ENCODE measurements at places on chromosomes 11 and 22.

GRCh38 chr11:28231475-28231874, 123.3 kb downstream of the METTL15 start:
- no peak for DNase-seq

- DNase-seq, result no peak
Measured at GRCh38 chr22:17647991-17648390, 9.4 kb downstream of the BCL2L13 start.

DNA sequence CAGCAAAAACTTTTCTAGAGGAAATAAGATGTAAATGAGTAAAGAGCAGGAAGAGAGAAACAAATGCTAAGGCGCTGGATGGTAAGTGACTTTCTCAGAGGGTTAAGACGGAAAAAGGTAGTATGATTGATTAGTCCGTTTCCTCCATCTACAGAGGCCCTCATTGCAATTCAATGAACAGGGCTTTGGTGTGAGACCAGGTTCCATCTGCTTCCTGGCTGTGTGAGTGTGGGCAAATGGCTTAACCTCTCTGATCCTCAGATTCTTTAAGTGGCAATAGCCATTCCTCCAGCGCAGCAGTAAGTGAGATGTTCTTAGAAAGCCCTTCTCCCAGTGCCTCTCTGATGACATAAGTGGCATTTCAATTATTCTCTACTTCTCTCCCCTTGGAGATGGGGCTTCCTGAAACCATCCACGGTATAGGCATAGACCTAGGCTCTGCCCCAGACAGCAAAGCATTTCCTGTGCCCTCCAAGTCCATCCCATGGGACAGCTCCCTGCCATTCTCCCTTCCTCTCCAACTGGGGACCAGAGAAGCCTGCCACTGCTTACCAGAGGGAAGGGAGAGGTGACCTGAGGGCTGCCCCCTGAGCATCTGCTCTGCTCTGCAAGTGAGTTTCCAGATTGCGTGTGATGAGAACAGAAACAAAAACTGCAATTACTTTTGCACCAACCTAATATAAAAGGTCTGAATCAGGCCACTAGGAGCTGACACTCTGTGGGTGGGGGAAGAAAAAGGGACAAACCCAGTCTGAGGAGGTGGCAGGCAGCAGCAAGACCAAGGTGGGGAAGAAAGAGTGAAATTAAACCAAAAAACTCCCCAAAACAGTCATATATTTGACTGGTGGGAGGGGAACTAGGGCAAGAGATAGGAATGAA, 12.7 kb upstream of the CD44 start:
- DNase-seq, result no peak

DNA sequence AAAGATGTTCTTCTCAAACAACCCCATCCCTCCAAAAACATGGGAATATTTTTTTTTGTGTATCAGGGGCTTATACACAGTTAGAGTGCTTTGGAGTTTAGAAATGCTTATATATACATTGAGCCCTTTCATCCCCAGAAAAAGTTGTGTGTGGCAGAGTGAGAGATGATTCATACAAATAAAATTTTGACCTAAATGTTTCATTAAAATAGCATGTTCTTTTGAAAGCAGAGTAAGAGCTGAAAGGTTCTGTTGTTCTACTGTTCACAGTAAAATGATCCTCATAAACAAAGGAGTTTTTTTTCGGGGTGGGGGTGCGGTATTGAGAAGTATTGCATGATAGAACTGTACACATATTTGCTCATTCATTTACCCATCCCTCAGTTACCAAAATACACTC, 512.4 kb downstream of the DLG2 start:
- DNase-seq, result no peak

GRCh38 chr11:72379384-72380131, 54.8 kb downstream of the CLPB start:
- no peak for DNase-seq

DNA sequence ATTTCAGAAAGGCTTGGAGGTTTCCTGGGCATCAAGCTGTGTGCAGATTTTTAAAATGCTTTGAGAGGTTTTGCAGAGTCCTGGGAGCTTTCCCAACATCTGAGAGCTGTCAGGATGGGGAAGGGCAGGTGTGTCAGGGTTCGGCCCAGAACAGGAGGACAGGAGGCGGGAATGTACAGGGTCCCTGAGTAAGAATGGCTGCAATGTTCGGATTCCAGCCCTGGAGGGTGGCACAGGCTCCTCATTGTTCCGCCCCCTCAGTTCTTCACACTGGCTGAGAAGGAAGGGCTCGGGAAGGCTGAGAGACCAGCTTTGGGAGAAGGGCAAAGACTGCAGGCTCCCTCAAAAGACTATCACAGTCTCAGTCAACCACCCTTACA, 5.1 kb upstream of the SEPTIN3 start:
- no peak for DNase-seq

GRCh38 chr11:74147199-74147929, 23.4 kb downstream of the C2CD3 start:
- no peak for DNase-seq

- DNase-seq, result no peak
Measured at GRCh38 chr22:20525048-20525447, 17.6 kb downstream of the MED15 start.

GRCh38 chr22:20653012-20653794, 120.7 kb upstream of the SERPIND1 start:
- DNase-seq, result no peak

DNA sequence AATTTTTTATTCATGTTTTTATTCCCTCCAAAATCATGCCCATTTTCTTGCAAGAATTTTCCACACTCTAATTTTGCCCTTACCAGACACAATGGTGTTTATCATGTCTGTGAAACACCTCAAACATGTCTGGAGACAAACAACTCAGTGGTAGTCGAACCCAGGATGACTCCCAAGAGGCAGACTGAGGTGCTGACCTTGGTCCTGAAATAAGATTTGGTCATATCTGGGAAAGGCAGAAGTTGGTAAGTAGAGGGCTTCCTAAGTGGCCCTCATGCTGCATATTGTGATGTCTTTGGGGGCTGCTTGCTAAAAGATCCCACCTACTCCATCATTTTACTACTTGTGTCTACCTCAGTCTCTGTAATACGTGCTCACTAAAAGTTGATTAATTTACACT, 369.4 kb upstream of the ISX start:
- DNase-seq, result no peak

DNA sequence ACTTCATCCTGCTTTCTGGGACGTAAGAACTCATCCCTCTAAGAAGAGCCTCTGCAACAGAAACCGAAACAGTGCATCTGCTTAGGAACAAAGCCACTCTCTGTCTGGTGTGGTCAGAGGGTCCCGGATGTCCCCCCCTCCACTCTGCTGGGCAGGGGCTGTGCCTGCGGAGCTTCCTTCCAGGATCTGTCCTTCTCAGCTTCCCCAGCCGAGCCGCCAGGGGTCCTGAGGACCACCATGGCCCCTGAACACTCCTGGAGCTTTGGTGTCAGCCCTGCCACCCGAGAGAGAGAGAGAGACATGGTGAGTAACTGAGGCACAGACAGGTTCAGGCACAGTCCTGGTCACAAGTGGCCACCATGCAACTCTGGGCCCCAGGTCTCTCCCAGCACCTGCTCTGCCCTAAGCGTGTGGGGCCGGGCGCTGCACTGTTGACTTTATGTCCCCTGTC, 24.4 kb upstream of the MGAT3 start:
- no peak for DNase-seq

DNA sequence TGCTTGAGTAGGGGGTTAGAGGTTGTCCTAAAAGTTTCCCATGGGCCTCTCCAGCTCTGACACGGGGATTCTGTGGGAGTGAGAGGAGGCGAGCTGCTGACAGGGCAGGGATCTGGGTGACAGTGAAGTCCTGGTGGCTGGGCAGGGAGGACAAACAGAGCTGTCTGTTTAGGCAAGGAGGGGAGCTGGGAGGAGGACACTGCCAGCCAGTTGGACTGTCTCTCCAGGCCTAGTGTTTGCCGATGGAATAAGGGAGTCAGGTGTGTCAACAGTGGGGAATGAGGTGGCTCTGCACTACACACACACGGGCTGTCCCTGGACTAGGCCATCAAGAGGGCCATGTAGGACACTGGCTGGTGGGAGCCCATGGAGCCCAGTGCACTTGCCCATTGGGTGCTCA, 20.6 kb upstream of the SYT7 start:
- no peak for DNase-seq

DNA sequence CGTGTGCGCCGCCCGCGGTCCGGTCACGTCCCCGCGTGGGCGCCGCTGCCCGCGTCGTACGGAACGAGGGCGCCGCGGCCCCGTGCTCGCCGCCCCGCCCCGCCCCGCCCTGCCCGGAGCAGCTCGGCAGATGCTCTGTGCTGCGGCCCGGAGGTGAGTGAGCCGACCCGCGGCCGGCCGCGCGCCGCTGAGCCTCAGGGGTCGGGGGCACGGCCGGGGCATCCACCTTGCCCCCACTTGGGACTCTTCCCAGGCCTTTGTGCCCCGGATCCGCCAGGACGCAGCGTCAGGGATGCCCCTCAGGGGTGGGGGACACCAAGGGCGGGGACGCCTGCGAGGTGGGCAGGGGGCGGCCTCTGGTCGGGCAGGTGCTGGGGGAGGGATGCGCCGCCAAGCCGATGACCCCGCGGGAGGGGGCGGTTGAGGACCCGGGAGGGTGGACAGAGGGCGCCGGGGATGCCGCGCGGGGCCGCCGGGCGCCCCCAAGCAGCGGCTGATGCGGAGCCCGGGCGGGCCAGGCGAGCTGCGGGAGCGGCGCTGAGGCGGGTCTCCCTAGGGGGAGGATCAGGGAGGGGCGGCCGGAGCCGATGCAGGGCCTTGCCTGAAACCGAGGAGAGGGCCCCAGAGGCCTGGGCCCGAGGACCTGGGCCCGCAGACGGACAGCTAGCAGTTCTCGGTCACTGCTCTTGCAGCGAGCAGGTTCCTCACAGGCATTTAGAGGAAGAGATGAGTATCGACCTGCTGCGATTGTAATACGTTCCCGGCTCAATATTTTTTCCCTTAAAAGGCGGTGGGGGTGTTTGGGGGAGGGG, at the start of gene GNAZ:
Gene GNAZ, plus strand, starts transcription at position 102 of the 812 bp plus-strand sequence. CDS start 25,177 bp downstream, outside the sequence.
- DNase-seq, result no peak

- DNase-seq, result no peak
Measured at GRCh38 chr11:16805938-16806337, 67.5 kb downstream of the C11orf58 start.

DNA sequence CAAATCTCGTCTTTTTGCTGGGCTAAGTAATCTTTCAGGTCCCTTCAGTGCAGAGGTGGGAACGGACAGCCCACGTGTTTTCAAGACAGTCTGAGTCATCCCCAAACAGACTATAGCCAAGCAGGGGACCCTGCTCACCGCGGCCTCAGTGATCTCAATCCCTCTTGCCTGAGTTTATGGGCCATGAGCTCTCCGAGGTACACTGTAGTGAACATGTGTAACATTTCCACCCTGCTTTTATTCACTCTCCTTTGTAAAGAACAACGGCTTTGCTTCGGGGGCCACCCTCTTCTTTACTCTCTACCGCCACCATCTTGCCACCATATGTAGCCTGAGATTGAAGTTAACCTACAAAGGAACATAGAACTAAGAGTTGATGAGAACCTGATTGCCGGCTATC, 11.5 kb upstream of the KCTD14 start:
- DNase-seq, result no peak

DNA sequence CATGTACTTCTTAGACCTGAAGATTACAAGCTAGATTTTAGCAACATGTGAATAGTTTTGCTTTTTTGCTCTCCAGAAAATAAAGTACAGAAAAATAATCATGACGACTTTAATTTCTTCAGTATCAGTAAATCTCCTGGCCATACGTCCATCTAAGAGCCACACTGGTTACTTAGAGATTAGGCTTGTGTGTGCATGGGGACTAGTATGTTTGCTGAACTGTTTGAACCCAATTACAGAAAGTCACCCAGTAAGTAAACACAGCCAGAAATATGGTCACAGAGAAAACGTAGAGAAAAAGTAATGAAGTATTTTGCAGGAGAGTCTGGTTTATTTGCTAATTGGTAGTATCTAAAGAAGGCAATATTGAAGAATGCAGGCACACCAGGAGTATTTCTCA, 1053.6 kb upstream of the CCDC90B start:
- DNase-seq, result no peak

DNA sequence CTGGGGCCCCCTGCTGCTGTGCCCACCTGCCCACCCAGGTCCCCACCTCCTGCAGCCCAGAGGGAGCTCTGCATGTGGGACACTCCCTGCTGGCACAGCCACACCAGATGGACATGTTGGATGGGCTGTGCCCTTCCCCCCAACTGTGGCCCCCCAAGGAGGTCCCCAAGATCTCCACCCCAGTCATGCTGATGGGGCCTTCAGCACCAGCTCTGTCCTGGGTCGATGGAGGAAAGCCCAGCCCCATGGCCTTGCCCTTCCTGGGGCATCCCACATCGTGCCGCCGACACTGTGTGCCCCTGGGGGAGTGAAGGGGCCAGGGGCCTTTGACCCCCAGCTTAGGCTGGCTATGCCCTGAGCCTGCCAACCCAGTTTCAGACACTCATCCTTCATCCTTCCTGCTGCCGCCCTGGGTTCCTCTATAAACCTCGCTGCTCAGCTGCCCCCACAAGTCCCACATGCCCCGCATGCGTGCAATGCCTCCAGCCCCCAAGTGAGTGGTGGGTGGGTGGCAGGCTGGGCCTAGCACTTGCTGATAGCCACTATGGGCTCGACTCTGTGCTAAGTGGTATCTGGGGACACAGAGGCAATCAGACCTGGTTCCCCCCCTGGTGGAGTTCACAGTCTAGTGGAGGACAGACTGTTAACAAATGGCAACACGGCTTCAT, 3.9 kb upstream of the DPP3 start:
- DNase-seq, result no peak
